ENCODE measurements at places on chromosomes 4 and X.

DNA sequence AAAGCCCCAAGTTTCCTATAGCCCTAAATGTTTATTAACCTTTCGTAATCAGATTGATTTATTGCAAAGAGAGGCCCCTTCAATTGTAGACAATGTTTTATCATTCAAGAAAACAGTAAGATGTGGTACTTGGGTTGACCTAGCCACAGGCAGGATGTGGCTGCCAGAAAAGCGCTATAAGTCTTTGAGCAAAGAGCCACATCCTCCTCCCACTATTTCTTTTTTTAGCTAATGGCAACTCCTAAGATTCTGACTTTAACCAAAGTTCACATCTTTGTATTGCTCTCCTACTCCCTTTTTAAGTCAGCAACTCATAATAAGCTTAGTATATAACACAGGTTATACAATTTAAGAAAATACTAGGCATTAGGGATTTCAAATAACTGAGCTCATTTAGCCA is 70.7 kb upstream of the PPP3CA start:
- no peak for DNase-seq

- DNase-seq, result peak; percentile 71
These were observed 58.7 kb upstream of the DHX15 start for GRCh38 chr4:24642981-24643547.

DNA sequence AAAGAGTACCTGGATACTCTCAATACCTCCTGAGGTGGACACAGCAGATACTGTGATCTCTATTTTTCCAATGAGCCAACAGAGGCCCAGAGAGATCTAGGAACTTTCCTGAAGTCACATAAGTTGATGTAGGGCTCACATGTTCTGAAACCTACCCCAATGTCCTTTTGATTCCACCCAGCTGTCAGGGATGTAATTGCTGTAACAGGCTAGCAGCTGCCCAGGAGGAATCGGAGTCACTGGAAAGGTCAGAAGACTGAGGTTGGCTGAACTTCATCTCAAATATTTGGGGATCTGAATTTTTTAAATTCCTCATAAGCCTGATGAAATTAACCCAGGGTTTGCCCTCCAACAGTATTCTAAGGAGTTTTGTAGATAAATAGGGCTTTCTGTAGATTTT is 52.5 kb upstream of the PROM1 start:
- no peak for DNase-seq

GRCh38 chrX:115373308-115373707 is 83.8 kb downstream of the LUZP4 start:
- DNase-seq, result no peak

- DNase-seq, result no peak
These were observed 80.4 kb downstream of the WFS1 start for GRCh38 chr4:6349896-6350603.

GRCh38 chr4:162938738-162939485 is 227.8 kb downstream of the NAF1 start:
- DNase-seq, result no peak

- DNase-seq, result no peak
These were observed 34.7 kb downstream of the DLG3 start for GRCh38 chrX:70479247-70479921.

- no peak for DNase-seq
These were observed 145.4 kb downstream of the FNIP2 start for GRCh38 chr4:158914218-158914617.

- DNase-seq, result no peak
These were observed 211.1 kb downstream of the GUCY2F start for GRCh38 chrX:109270580-109271484.

GRCh38 chrX:9403374-9403773 is 61.5 kb upstream of the TBL1X start:
- DNase-seq, result no peak

- DNase-seq, result no peak
These were observed 26.4 kb downstream of the GAK start for GRCh38 chr4:905485-906338.

- no peak for DNase-seq
These were observed 136.5 kb upstream of the NKX1-1 start for GRCh38 chr4:1542516-1543320.

GRCh38 chr4:158667651-158668198 is 4.0 kb downstream of the C4orf46 start:
- peak; percentile 48 for DNase-seq

GRCh38 chr4:165454426-165454825 is 75.6 kb downstream of the CPE start:
- no peak for DNase-seq

- peak; percentile 94 for DNase-seq
These were observed 84.6 kb downstream of the THOC2 start for GRCh38 chrX:123648028-123648810.

DNA sequence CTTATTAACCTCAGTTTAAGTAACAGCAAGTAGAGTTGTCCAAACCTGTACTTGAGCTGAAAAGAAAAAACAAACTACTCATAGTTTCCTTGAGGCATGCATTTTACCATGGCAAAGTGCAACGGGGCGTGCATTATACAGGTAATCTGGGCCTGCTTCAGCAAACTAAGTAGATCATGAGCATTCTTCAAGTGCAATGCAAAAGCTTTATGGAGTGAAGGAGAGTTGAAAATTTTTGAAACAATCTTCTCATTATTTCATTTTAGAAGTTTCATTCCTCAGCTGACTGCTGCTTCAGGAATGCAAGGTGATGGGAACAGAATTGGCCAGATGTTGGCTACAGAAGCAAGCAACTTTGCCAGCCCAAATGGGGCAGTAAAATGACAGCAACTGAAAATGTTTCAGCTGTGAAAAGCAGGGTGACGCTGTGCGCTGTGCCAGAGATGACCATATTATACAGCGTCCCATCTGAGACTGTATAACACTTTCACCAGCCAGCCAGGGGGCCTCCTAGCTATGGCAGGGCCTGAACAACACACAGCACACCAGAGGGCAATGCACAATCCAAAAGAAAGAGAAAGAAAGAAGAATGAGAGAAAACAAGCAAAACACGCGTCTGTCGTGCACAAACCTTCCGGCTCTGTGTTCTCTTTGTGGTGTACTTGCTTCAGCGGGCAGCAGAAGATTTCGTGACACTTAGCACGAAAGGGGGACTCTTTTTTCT is 145.5 kb upstream of the FGF13 start:
- no peak for DNase-seq

DNA sequence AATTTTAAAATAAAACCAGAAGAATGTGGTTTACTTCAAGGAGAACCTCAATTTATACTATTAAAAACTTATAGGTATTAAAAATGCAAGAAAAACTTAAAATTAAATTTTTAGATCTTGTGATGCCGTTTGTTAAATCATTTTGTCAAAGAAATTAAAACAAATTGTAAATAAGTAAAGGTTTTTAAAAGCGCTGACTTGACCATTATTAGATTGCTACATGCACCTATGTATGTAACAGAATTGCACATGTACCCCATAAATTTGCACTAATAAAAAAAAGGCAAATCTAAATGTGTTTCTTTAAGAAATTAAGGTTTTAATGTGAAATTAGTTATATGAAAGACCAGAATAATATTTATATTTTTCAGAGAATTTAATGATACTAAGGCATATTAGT is 156.1 kb downstream of the LARP7 start:
- no peak for DNase-seq

DNA sequence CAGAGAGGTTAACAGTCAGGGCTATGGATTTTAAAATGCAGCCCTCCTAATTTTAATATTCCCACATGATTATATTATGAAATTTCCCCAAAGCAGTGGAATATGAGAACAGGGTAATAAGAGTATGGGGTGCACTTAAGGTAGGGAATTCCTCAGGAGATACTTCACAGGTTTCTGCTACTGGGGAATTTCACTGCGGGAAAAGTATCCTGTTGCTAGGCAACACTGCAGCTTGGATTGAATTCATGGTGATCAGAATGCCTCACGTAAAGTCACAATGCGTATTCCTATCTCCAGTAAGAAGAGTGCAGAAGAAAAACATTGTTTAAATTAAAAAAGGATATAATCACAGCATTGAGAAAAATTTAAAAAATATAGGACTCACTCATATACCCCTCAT is 398.1 kb upstream of the RPS6KA3 start:
- peak; percentile 83 for DNase-seq

DNA sequence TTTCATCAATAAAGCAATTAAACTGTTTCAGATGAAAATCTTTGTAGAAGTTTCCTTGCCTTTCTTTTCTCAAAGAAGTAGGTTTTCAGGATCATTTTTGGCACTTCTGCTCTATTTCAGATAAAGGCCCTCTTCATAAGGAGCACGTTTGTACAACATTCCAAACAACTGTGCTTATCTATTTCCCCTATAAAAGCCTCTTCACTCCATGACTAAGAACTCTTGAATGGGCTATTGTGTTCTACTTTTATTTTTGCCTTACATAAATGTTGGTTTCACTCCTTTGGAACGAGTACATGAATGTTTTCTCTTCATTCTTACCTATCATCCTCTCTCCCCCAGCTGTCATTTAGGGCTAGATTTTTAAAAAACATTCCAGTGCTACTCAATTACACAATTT is 288.0 kb upstream of the PPP1R2C start:
- DNase-seq, result no peak

- no peak for DNase-seq
These were observed 951.1 kb downstream of the FAT4 start for GRCh38 chr4:126265888-126266287.

GRCh38 chr4:42891644-42892043 is 869 bp upstream of the GRXCR1 start:
- no peak for DNase-seq

- DNase-seq, result no peak
These were observed 4.8 kb downstream of the TBC1D14 start for GRCh38 chr4:6914448-6914847.

DNA sequence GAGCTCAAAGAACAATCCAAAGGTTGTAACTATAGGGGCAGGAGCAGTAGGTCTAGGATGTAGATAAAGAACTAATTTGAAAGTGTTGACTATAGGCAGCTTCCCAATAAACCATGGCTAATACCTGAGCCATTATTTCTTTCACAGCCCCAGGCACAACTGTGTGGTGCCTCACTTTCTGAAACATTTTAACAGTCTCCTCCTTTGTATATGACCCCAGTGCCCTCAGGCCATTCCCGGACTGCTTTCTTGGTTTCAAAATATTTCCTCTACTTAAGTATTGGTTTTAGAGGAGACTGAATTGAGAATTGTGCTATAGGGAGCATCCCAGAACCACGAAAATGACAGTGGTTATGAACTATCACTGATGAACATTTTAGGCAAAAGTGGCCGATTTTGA is 728.7 kb downstream of the IL1RAPL1 start:
- DNase-seq, result peak; percentile 4

GRCh38 chr4:100631281-100631968 is 113.6 kb upstream of the EMCN start:
- no peak for DNase-seq

- no peak for DNase-seq
These were observed 4.8 kb upstream of the SH3BP2 start for GRCh38 chr4:2788101-2788500.

DNA sequence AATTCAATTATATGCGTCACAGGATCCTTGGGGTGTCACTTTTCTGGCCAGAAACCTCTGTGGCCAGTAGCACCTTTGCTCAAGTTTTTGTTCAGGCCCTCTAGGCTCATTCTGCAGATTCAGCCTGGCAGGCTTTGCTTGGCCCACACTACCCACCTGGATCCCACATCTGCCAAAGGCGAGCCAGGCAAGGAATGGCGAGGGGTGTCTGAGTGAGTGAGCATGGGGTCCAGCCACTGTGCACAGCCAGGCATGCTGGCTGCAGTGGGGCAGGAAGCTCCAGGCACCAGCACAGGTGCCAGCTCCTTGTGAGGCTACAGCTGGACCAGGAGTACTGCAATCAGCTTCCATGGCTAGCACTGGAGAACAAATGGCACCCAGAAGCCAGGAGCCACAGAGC is 914.9 kb downstream of the FSTL5 start:
- no peak for DNase-seq
